NB4 (cell line): ENCODE measurements at places on chromosomes 2 and 18.

DNA sequence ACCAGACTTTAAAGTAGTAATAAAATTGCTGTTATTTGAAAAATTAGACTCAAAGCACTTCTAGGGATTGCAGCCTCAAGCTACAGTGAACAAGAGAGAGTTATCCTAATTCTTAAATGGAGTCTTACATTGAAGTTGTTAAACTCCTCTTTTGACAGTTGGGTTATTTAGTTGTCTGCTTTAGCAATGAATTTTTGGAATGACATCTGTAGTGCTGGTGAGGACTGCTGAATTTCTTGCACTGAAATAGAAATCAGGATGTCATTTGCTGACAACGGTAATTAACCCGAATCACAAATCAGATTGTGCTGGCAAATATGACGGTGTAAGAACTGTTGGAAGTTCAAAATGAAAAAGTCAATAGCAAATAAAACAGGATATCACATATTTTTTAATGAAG lies 78.0 kb upstream of the LYPD6B start:
- DNase-seq = no peak

GRCh38 chr2:125596612-125597011 lies 1059.3 kb upstream of the GYPC start:
- no peak for DNase-seq

DNA sequence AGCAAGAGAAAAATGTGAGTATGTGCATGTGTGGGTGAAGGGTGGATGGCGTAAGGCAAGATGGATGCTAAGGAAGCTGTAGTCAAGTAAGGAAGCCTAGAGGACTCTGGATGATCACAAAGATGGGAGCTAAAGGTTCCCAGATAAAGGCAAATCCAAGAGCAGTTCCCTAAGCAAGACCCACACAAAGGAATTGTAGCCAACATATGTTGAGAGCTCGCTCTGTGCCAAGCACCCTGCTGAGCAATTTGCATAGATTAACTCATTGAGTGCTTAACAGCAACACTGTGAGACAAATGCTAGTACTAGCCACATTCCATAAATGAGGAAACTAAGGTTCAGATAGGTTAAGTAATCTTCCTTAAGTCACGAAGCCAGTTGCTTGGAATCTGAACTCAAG lies 132.6 kb downstream of the C1D start:
- DNase-seq = no peak

DNA sequence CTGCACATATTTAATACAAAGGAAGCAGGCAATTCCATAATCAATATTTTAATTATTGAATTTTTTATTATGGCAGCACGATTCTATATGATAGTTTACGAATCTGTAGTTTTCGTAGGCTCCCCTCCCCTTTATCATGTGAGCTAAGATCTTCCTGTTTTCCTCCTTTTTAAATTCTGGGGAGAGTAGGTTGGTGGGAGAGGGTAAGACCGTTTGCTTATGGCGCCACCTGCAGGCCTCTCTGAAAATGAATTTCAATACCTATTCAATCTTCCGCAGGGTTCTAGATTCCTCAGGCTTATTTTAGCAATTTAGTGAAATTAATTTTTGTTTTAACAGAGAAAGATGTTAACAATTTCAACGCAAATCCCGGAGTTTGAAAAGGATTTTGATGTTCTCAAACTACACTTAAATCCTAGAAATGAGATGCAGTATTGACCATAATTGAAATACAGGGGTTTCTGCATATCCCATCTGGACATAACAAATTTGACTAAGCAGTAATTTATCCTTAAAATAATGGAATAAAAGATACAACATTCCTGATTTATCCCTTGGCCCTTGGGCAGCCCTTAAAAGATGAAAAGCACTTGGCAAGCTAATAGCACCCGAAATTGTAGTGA lies 12.8 kb upstream of the GBX2 start:
- DNase-seq = peak; percentile 81

DNA sequence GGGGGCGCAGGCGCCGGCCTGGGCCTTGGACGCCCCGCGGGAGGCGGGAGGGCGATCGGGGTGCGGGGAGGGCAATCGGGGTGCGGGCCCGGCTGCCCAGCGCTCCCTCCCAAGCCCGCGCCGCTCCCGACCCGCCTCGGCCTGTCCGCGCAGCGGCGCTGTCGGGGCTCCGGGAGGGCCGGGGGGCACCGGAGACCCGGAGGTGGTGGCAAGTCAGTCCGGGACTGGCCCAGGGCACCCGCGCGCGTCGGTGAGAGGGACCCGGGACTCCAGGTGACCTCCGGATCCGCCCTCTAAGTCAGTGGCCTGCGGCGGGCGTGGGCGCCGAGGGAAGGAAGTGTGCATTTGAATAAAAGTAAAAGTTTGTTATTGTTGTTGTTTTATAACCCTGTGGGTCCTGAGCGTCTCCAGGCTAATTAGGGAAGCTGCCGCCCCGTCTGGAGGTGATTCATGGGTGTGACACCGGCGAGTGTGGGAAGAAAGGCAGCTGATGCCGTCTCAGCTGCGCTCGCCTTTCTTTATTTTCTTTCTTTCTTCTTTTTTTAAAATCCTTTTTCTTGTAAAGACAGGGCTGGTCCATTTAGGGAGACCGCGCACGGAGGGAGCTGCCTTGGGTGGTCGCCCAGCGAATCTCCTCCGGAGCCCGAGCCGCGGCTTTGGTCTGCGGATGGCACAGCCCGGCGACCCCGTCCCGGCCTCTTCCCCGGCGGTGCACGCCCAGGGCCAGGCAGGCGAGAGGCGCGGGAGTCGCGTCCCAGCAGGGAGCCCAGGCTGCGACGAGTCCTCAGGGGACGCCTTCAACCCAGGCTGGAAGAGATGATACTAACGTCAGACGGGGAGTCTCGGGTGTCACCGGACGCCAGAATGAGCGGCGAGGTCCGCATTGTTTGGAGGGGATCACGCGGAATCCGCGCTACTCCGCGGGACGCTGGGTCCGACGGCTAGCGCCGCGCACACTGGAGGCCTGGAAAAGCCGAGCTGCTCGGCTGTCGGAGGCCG lies 627 bp upstream of the CRACDL start:
- peak; percentile 60 for DNase-seq

GRCh38 chr18:77066689-77067088 lies 65.9 kb downstream of the MBP start:
- DNase-seq = no peak

DNA sequence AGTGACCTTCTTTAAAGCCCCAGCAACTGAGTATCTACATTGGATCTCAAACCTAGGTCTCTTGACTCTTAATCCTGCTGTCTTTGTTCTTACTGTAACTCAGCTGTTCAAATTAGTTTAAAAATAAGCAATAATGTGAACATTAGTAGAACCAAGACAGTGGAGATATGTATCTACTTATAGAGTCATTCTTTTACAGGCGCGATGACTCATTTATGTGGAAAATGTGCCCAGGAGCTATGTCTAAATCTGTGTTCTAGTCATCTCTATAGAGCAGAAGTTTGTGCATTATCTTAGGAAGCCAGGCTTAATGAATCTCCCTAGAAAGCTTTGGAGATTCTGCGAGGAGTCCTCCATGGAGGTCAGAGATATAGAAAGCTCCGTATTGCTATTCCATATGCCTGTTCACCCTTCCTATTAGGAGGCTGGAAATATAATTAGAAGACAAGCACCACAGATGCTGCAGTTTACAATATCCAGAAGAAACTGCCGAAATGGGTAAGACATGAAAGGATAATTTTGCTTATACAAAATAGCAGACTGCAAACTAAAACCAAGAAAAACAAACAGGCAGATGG lies 211.6 kb downstream of the TRIB2 start:
- peak; percentile 54 for DNase-seq

- no peak for DNase-seq
Measured at GRCh38 chr2:73961823-73962615, 22.7 kb upstream of the TET3 start.

- no peak for DNase-seq
Measured at GRCh38 chr18:58235001-58235436, 191.0 kb downstream of the NEDD4L start.

- no peak for DNase-seq
Measured at GRCh38 chr2:80007777-80008503, 296.6 kb downstream of the LRRTM1 start.

- DNase-seq = peak; percentile 37
Measured at GRCh38 chr2:71856773-71857525, 290.7 kb downstream of the CYP26B1 start.

GRCh38 chr2:224668123-224668909 lies 47.8 kb downstream of the CCDC195 start:
- no peak for DNase-seq

DNA sequence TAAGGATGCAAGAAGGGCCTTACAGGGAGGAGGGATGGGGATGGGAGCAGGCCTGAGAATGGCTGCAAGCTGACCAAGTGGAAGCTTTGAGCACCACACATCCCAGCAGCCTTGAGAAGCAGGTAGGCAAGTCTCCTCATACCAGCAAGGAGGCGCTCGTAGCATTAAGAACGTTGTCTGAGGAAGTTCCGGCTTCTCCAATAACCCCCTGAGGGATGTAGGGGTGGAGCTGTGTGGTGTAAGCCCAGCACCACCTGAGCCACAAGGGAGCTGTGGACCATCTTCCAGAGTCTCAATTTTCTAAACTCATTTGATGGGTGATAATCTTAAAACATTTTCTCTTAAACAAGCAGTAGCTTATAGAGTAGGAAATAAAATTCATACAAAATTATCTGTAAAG lies 50.6 kb downstream of the ST3GAL5 start:
- DNase-seq = peak; percentile 29

DNA sequence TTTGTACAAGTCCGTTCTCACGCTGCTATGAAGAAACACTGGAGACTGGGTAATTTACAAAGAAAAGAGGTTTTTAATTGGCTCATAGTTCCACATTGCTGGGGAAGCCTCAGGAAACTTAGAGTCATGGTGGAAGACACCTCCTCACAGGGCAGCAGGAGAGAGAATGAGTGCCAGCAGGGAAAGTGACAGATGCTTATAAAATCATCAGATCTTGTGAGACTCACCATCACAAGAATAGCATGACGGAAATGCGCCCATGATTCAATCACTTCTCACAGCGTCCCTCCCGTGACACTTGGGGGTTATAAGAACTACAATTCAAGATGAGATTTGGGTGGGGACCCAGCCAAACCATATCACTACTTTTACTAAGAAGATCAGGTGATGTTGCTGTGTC lies 285.8 kb downstream of the TMX3 start:
- DNase-seq = no peak

GRCh38 chr2:96291751-96292150 lies 13.6 kb downstream of the SNRNP200 start:
- no peak for DNase-seq

DNA sequence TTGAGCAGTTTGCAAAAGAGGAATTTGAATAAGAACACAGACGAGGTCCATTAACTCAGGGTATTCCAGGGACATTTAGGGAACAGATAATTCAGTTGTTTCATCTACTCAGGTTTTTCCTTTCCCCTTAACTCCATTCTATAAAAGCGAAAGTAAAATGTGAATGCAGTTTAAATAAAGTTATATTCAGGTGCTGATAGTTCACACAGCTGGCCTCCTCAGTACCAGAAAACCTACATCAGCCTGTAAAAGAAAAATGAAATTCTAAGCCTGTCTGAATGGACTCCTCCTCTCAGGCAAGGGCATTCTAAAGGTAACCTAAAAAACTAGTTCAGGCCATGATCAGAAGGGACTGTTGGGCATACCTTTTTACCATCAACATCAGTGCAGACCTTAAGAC lies 873.8 kb downstream of the SUCLG1 start:
- no peak for DNase-seq

DNA sequence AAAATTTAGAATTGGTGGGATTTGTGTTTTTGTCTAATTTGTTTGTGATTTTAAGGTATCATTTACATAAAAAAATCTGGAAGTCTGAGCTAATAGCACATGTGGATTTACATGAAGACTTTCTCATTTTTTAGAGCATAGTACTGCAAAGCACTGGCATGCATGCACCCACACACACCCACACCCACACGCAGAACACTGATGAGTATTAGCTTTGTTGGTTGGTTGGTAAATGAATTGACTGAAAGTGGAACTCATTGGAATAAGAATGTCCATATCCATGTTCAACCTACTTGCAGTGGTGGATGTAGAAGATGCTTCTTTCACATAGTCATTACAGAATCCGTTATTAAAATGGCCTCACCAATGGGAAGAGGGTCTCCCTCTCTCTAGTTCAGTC lies 475.8 kb downstream of the PLCL1 start:
- no peak for DNase-seq

DNA sequence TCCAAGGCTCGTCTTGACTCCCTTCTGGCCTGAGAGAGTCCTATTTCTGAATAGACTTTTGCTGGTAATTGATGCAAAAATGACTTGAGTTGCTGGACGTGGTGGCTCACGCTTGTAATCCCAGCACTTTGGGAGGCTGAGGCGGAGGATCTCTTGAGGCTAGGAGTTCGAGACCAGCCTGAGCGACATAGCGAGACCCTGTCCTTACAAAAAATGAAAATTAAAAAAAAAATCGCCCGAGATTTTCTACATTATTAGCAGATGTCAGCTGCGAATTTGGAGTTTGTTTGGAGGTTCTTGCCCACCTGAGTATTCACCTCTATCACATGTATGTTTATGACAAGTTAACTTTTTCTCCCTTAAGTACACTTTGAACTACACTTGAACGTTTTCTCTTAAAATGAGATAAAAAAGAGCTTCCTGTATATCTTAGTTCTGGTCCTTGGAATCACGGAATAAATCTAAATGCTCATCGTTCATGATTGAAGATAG lies 471 bp upstream of the C2orf42 start:
- DNase-seq = no peak

DNA sequence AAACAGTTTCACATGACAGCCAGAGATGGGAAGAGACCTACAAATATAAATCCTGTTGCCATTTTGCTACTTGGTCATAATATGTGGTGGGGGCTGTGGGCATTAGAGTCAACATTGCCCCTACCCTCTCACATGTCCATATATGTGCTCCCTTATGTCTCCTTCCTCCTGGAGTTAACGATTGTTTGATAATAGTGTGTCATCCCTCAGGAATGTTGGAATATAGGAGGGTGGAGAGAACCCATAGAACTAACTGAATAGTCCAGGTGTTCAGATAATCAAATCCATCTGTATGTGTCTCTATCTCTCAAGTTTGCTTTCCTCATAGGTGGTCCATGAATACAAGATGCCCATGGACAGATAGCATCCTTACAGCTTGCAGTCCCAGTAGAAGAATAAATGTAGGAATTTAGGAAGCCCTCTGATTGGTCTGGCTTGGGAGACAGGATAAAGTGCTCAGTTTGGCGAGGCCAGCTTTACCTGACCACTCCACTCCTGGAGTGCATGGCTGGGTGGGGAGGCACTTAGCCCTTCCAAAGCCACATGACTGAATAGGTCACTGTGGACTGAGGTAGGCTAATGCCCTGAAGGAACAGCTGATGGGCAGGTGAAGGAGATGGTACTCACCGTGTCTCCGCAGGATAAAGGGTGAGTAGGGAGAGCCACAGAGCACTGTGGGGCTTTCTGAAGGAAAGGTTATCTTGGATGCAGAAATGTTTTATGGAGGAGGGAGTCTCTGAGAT lies 166.9 kb downstream of the CDCA7 start:
- DNase-seq = no peak

DNA sequence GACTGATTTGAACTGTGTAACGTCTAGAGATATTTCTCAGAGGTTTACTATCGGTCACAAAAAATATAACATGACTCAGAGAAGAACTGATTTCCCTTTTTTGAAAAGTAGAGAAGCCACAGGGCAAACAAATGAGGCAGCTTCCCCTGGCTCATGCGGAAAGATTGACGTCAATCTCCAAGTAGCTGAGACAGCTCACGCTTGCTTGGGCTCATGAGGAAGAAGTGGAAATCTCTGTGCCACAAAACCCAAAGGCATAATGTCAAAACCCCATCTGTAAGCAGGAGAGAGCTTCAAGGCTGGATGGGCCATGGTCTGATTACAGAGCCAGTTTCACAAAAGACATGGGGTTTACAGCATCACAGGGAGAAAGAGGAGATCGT lies 188.1 kb downstream of the ARL4C start:
- peak; percentile 22 for DNase-seq

- peak; percentile 26 for DNase-seq
Measured at GRCh38 chr18:35581546-35581897, at the start of gene GALNT1. GALNT1 (plus strand) TSS chr18:35581740; CDS start chr18:35654663, 72,923 bp downstream.
